ENCODE measurements at places on chromosomes 12 and 14. TPM values are rescaled to one million over a fixed set of nuclear protein-coding genes. Genes with fewer than 3 reads are reported as not detected.

WSCD2 gene
- not detected for total RNA-seq

GLT8D2 gene
- not detected for total RNA-seq

MGAT4C gene
- under 0.01 TPM for total RNA-seq

RD3L gene
- not detected for total RNA-seq

GARIN6 gene
- not detected for total RNA-seq

LMO3 gene
- not detected for total RNA-seq

GYS2 gene
- total RNA-seq = 0.07 TPM

Measured in activated T-helper 2 cell treated with anti-CD3 and anti-CD28 coated beads, Interferon-gamma antibody, Interleukin-2, Interleukin-4, amounts not matched to agents 10 μg/mL and 5 μg/mL and 100 μg/mL, durations not matched to agents 14 hours and 24 hours and 36 hours (primary cell).